Fibroblast of pulmonary artery (primary cell): ENCODE measurements at places on chromosomes 2 and 18.

GRCh38 chr18:56038171-56039030 lies 450.4 kb upstream of the TCF4 start:
- no peak for DNase-seq

- no peak for DNase-seq
Observed at GRCh38 chr2:10287761-10288160, 14.9 kb upstream of the HPCAL1 start.

DNA sequence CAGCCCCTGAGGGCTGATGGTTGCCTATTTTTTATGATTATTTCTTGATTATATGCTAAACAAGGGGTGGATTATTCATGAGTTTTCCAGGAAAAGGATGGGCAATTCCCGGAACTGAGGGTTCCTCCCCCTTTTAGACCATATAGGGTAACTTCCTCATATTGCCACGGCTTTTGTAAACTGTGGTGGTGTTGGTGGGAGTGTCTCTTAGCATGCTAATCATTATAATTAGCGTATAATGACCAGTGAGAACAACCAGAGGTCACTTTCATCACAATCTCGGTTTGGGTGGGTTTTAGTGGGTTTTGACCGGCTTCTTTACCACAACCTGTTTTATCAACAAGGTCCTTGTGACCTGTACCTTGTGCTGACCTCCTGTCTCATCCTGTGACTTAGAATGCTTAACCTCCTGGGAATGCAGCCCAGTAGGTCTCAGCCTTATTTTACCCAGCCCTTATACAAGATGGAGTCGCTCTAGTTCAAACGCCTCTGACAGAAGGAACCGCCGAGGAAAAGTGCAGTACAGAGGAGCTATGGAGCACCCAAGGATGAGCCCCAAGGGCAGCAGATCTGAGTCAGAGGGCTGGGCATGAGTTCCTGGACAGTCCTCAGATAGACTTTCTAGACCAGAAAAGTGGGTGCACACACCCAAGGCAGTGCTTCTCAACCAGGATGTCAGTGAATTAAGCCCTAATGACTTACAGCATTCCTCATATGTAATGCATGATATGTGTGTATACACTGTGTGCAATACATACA lies 37.1 kb upstream of the ASAP2 start:
- no peak for DNase-seq

GRCh38 chr18:45255197-45255890 lies 359.9 kb upstream of the SLC14A2 start:
- peak; percentile 79 for DNase-seq

DNA sequence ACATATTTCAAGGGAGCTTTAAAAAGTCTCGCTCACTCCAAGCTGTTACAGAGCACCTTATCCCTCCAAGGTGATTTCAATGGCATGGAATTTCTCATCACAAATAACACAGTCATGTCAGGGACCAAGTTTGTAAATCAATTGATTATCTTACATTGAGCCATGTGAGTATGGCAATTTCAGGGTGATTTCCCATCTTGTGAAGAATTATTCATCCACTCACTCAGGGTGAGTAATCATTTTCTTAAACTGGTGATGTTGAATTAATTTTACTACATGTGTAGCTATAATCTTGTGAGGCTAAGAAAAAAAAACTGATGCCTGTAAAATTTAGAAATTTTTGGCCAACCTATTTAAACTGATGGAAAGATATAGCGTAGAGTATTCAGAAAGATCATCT lies 3.3 kb upstream of the ABCA12 start:
- DNase-seq: no peak

GRCh38 chr18:44882163-44882868 lies 201.6 kb downstream of the SETBP1 start:
- DNase-seq: no peak

DNA sequence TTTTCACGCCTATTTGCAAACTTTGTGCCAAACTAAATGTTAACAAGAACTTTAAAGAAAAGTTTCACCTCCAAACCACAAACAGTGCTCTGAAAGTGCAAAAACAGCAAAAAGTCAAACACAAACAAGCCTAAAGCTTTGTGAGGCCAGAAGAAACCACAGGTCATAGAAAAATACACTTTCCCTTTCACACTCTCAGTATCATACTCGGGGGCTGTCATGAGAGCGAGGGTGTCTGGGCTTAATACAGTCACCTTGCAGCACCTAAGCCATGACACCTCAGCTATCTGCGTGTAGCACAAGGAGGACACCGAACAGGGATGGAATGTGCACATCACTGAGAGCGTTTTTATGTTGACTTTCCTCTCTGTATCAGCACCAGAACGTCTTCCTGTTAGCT lies 26.6 kb upstream of the SEH1L start:
- DNase-seq: no peak

DNA sequence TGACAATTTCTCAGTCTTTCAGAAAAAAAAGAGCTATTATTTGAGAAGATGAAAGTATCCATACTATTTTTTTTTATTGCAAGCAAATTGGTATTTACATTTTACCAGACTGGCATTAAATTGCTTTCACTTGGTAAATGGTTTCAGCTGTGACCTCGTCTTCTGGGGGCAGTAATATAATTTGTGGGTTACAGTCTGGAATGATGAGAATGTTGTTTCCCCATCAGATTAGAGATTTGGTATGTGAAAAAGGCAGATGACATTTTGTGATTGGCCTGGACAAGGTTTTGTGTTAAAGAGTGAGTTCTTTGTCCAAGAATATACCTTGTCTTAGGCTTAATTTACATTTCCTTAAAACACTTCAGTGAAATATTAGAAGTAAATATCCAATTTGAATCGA lies 390.1 kb upstream of the ST6GAL2 start:
- DNase-seq: no peak
